ENCODE measurements at places on chromosomes 16 and 17. TPM values are rescaled to one million over a fixed set of nuclear protein-coding genes. Genes with fewer than 3 reads are reported as not detected.

Gene ZSCAN10
- 1.4 TPM for total RNA-seq

Gene HIC1
- total RNA-seq, result 0.59 TPM

Gene ZP2
- not detected for total RNA-seq

Gene BCL6B
- not detected for total RNA-seq

Gene NXPH3
- not detected for total RNA-seq

Gene HS3ST3A1
- total RNA-seq, result 10.4 TPM

Gene SLC47A1
- 1.1 TPM for total RNA-seq

Gene CCL16
- not detected for total RNA-seq

Gene COG4
- 62.2 TPM for total RNA-seq

Gene TACO1
- total RNA-seq, result 38.7 TPM

Gene SMIM36
- not detected for total RNA-seq

Gene ADGRG1
- total RNA-seq, result 10.1 TPM

Gene TPSG1
- total RNA-seq, result not detected

Gene CRISPLD2
- total RNA-seq, result 0.28 TPM

Gene SBK1
- 0.14 TPM for total RNA-seq

Gene RHBDL3
- total RNA-seq, result not detected

Data from MCF 10A (cell line).